Stimulated activated CD8-positive, alpha-beta memory T cell treated with anti-CD3 and anti-CD28 coated beads, Interleukin-12 subunit alpha, Interleukin-12 subunit beta, amount 100 ng/mL, for 4 hours (primary cell): ENCODE measurements at places on chromosomes 3 and 15.

DNA sequence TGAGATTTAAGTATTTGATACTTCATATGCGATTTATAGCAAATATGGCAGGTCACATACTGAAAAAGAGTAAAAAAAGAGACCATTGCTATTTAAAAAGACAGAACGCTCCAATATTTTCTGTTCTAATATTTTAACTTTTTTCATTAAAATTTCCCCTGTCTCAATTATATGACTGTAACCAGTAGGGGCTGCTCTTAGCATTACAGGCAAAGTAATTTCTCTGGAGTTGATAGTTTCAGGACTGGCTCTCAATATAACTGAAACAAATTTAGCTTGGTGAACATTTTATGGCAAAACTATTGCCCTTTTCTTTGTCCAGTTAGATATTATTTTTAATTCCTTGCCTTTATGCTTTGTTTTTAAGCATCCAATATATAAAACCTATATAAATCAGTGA lies 286.3 kb upstream of the ROBO2 start:
- DNase-seq: no peak

DNA sequence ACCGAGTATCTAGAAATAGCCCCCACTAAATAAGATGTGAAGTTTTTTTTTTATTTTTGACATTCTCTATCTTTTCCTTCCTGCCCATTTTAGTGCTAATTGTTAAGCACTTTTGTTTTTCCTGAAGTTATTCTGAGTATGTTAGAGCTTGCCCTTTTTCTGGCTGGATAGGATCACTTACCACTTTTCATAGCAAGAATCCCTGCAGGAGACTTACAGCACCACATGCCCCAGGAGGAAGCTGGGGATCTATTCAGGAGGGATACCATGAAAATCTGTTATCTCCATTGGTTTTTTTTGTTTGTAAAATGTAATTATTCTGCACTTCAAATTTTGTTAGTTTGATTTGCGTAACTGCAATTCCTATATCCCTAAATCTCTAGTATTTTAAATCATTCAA lies 968.4 kb downstream of the ZPLD1 start:
- DNase-seq: no peak

- no peak for DNase-seq
Measured at GRCh38 chr15:36798794-36799193, 219.4 kb downstream of the CDIN1 start.

DNA sequence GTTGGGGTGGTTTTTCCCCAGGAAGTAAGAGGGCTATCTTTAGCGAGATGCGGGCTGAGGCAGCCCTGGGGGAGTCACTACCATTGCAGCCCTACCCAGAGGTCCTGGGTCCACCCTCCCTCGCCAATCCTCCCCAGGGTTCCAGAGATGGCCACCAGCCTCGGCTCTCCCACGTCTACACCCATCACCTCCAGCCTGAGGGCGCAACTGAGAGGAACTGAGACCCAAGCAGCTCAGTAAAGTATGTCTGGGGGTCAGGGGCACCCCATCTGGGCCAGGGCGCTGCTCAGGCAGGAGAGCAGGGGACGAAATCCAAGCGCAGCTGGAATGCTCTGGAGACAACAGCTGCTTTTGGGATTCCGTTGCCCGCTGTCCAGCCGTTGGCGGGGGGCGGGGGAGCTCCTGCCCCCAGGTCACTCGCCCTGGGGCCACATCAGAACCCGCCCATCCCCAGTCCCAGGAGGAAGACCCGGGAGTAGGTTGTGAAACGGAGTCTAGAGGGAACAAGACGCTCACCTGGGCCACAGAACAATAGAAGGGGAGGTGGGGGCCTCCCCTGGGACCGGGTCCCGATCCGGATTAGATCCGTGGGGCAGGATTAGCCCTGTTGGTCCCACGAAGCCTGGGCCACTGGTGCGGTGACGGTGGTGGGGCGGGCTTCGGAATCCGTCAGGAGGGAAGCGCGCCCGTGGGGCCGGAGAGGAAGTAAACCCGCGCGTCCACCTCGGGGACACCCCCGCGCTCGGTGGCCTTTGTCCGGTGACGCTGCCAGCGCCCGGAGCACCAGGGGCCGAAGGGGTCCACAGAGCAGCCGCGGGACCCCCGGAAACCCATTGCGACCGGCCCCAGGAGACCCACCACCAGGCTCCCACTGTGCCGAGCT lies 1.4 kb upstream of the NDUFAF3 start:
- no peak for DNase-seq

GRCh38 chr3:79016587-79017376 lies 751.0 kb downstream of the ROBO1 start:
- DNase-seq: no peak

- DNase-seq: no peak
Measured at GRCh38 chr15:80998251-80998650, 2.5 kb upstream of the TLNRD1 start.

- no peak for DNase-seq
Measured at GRCh38 chr3:102081572-102082289, 232.4 kb downstream of the NFKBIZ start.

DNA sequence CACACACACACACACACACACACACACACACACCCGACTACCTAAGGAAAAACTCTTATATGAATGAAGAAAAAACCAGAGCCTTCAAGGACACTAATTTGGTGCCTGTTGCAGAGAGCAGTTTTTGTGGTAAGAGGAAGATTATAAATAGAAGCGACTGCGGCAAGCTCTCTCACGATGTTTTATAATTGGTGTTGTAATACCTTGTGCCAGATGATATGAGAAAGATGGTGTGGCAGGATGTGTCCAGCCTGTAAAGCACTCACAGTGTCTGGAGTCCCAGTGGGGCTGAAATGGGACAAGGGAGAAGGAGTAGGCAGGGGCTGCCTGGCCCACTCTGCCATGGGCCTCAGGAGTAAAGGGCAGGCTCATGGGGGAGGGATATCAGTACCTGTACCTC lies 839.9 kb downstream of the AGBL1 start:
- DNase-seq: no peak

DNA sequence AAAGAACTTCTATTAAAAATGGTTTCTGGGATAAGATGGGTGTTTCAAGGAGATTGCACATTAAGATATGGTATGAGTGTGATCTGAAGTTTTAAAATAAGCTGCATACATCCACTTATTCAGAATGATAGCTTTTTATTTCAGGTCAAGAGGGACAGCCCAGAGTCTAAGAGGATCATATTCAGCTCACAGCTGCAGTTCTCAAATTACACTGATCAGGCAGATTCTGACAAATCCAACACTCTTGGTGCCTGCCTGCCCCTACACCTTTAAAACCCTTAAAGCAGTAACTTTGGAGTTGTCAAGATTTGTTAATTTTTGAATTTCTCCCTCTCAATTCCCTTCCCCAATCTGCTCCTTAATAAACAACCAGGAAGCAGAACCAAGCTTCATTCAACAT lies 9.1 kb upstream of the TMEM87A start:
- no peak for DNase-seq

GRCh38 chr3:47976135-47976732 lies 40.0 kb downstream of the MAP4 start:
- no peak for DNase-seq

DNA sequence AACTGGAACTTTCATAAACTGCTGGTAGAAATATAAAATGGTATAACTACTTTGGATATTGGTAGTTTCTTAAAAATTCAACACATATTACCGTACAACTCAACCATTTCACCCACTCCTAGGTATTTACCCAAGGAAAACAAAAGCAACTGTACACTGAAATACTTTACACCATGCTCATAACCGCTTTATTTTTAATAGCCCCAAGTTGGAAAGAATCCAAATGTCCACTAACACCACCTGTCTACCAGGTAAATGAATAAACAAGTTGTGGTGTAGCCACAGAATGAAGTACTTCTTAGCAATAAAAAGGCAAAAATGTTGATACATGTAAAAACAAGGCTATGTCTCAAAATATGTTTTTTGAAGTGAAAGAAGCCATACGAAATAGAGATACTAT lies 215.9 kb upstream of the PEX5L start:
- DNase-seq: no peak

GRCh38 chr3:63344661-63345060 lies 66.6 kb downstream of the SYNPR start:
- DNase-seq: no peak

GRCh38 chr15:65540314-65540713 lies 10.1 kb downstream of the HACD3 start:
- no peak for DNase-seq

GRCh38 chr3:156721687-156722618 lies 47.6 kb downstream of the TIPARP start:
- no peak for DNase-seq

DNA sequence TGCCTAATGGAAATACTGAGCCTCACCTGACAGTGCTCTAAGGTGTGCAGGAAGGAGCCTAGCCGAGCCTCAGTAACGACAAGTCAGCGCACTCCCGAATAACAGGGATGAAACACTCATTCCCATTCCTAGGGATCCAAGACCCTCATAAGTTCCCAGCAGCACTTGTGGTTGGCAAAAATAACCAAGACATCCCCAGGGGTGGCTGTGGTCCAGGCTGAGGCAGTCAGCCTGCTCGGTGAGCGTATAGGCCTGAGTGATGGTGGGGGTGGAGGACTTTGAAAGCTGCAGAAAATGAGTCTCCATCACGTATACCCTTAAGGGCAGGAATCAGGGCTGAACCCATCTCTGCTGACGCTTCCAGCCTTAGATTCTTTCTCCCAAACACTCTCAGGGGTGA lies 120.1 kb downstream of the SMAD6 start:
- no peak for DNase-seq

DNA sequence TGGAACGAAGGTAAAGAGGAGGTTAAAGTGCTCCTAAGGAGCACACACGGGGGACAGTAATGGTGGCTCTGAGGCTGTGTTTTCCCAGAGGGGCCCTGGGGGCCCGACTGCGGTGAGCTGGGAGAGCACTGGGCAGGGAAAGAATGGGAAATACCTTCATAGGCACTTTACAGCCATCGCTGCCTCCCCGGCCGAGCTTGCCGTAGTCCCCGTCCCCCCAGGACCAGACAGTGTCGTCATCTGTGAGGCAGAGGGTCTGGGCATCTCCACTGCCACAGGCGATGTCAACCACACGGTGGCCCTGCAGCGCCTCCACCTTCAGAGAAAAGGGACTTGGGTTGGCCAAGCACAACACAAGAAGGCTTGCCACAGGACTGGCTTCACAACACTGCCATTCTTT lies 32.8 kb upstream of the OCA2 start:
- DNase-seq: no peak

DNA sequence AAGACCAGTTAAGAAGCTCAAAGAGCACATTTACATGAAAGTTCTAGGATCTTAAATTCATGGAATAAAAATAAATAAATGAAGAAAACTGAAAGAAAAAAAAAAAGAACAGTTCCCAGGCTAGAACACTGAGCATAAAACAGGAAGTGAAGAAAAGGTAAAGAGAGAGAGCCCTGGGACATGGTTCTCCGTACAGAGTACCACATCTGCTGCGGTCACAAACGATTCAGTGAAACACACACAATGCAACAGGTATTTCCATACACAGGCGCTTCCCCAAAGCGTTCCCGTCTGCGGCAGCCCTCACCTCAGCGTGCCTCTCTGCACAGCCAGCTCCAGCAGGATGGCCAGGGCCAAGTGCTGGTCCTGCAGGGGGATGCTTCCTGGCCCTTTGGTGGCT lies 49.4 kb downstream of the HERC2 start:
- no peak for DNase-seq

DNA sequence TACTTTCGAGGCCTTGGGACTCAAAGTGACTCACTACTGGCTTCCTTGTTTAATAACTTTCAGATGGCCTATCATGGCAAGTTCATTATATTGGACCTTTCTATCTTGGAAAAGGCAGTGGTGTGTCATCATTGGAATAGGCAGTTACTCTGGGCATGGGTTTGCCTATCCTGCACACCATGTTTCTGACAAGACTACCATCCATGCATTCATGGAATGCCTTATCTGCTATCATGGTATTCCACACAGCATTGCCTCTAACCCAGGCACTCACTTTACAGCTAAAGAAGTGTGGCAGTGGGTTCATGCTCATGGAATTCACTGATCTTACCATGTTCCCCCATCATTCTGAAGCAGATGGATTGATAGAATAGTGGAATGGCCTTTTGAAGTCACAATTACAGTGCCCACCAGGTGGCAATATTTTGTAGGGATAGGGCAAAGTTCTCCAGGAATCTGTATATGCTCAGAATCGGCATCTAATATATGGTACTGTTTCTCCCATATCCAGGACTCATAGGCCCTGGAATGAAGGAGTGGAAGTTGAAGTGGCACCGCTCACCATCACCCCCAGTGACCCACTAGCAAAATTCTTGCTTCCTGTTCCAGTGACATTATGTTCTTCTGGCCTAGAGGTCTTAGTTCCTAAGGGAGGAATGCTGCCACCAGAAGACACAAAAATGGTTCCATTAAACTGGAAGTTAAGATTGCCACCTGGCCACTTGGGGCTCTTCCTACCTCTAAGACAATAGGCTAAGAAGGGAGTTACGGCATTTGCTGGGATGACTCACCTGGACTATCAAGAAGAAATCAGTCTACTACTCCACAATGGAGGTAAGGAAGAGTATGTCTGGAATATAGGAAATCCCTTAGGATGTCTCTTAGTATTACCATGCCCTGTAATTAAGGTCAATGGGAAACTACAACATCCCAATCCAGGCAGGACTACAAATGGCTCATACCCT lies 1161.4 kb downstream of the SI start:
- no peak for DNase-seq

DNA sequence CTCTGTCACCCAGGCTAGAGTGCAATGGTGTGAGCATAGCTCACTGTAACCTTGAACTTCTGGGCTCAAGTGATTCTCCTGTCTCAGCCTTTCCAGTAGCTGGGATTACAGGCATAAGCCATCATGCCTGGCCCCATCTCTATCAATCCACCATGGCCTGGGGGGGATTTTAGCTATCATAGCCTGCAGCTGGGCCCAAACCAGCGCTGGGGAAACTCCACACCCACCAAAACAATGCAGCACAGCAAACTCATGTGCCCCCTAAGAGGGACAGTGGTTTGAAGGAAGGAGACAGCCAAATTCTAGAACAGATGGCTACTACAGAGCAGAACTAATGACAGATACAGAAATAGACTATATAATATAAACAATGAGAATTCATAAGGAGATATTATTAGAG lies 13.8 kb upstream of the NSMCE3 start:
- no peak for DNase-seq

- no peak for DNase-seq
Measured at GRCh38 chr3:47162697-47163168, 1.2 kb downstream of the SETD2 start.

GRCh38 chr15:49847423-49848281 lies 226.8 kb downstream of the DTWD1 start:
- no peak for DNase-seq

DNA sequence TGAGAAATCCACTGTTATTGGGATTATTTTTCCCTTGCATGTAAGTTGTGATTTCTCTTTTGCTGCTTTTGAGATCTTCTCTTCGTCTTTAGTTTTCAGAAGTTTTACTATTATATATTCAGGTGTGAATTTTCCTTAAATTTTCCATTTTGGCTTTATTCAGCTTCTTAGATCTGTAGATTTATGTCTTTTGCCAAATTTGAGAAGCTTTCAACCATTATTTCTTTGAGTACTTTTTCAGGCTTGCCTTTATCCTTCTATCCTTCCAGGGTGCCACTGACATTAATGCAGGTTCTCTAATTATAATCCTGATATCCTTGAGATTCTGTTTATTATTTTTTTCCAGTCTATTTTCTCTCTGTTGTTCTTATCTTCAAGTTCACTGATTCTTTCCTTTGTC lies 38.1 kb upstream of the XIRP1 start:
- DNase-seq: no peak
